Islet precursor cell (in vitro differentiated cells): ENCODE measurements at places on chromosomes 11 and 22.

DNA sequence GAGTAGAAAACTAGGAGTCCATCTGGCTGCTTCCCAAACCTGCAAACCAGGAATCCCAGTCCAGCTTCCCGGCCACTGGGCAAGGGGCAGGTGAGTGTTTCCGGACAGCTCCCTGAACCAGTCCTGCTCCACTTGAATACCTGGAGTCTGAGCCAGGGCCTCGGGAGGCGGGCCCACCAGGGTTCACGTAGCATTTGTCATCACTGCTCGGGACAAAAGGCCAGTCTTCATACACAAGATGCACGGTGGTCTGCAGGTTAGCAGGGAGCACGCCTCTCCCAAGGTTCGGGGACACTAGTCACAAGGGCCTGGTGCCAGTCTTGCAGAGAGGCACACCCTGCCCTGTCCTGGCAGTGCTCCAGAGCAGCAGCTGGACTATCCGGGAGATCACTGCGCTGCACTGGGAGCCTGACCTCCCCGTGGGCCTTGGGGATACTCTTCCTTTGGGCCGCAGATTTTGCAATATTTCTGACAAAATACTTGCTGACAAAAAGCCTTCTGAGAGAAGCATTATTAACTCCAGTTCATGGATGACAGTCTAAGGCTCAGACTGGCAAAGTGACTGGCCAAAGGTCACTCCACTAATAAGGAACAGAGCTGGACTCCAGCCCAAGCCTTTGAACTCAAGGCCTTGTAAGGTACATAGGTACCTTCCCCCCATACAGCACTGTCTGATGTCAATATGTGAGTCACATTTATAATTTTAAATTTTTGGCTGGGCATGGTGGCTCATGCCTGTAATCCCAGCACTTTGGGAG, 25.1 kb downstream of the CD6 start:
- DNase-seq = peak; percentile 55

- DNase-seq = no peak
These were observed 32.6 kb downstream of the RTN4R start for GRCh38 chr22:20235389-20235991.

GRCh38 chr22:47437110-47437509, 674.7 kb downstream of the TBC1D22A start:
- DNase-seq = no peak

DNA sequence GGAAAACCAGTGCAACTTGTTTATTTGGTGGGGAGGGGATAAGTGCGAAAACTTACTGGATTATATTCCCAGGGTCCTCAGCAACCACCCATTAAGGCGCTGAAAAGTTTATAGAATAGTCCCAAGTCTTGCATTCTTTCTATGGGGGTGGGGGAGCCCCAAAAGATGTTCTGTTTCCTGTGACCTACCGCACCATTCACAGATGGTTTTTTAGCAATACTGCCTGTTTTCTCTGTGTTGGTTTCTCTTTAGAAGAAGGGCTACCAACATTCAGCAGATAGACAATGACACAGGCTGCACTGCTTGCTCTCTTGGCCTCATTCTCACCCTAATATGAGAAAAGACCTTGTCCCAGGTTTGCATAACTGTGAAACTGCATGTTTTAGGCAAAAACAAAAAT, 86.5 kb downstream of the FAM76B start:
- DNase-seq = no peak

- no peak for DNase-seq
These were observed 87.3 kb downstream of the ARHGAP8 start for GRCh38 chr22:44839721-44840120.

- no peak for DNase-seq
These were observed 45.1 kb downstream of the AHNAK start for GRCh38 chr11:62501432-62501891.

DNA sequence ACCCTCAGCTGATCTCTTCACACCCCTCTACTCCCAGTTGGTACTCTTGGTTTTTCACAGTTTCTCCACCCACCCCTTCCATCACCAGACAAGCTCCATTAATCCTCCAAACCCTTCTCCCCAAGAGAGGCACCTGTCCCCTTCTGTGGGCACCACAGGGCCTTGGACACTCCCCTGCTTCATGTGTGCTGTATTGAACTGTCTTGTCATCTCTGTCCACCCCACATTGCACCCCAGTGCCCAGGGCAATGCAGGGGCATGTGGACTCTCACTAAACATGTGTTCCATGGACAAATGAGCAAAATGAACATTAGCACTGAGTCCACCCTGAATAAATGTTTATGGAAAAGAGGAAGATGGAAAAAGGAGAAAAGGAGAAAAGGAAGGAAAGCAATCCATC, 181.4 kb downstream of the BCR start:
- no peak for DNase-seq

- DNase-seq = peak; percentile 59
These were observed 7.7 kb downstream of the BLID start for GRCh38 chr11:122108192-122108799.

DNA sequence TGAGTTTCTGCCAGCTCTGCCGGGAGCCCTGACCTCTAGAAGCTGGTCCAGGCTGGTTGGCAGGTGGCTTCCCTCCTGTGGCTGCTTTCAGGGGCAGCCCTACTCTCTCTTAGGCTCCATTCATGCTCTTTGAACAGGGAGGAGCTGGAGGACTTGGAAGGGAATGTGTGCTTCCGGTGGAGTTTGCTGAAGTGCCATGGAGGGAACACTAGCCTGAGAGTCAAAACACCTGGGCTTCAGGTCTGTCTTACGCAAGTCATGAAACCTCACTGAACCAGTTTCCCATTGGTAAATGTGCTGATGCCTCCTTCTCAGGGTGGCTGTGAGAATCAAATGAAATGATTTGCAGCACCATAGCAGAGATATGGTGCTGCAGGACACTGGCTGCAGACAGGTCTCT, 224.5 kb downstream of the KIRREL3 start:
- no peak for DNase-seq

- DNase-seq = no peak
These were observed 27.3 kb upstream of the TMEM41B start for GRCh38 chr11:9341638-9342178.

GRCh38 chr11:85787809-85788760, 22.9 kb downstream of the SYTL2 start:
- no peak for DNase-seq

- DNase-seq = no peak
These were observed 24.0 kb upstream of the SC5D start for GRCh38 chr11:121268581-121268980.

DNA sequence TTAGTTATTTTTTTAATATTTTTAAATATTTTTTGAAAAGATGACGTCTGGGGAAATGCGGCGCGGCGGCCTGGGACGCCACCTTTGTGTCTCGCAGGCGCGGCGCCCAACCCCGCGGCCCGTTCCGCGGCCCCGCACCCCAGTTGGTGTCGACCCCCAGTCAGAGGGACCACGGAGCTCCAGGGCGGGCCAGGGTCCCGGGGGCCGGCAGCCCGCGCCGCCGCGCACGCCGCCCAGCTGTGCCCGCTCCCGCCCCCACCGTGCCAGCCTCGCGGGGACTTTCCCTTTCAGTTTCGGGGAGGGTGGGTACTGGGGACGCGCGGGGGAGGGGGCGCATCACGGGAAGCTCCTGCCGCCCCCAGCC, 1.6 kb downstream of the CCND1 start:
- DNase-seq = peak; percentile 54

- DNase-seq = no peak
These were observed 661 bp upstream of the MALAT1 start for GRCh38 chr11:65498042-65498726.

DNA sequence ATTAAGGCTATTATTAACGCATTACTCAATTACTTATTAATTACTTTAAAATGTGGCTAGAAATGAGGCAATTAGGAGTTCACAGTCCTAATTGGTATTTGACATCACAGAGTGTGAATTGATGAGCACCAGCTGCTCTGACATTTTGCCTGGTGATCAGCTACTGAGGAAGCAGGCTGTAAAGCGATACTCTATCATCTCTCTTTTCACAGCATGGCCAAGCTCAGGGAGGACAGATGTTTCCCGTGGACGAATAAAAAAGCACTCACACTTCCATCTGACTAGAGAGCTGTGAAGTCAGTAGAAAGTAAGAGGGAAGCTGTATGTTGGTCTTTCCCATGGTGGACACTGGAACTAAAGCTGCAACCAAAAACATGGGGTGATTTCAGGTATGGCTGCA, 29.1 kb upstream of the SYT9 start:
- no peak for DNase-seq

DNA sequence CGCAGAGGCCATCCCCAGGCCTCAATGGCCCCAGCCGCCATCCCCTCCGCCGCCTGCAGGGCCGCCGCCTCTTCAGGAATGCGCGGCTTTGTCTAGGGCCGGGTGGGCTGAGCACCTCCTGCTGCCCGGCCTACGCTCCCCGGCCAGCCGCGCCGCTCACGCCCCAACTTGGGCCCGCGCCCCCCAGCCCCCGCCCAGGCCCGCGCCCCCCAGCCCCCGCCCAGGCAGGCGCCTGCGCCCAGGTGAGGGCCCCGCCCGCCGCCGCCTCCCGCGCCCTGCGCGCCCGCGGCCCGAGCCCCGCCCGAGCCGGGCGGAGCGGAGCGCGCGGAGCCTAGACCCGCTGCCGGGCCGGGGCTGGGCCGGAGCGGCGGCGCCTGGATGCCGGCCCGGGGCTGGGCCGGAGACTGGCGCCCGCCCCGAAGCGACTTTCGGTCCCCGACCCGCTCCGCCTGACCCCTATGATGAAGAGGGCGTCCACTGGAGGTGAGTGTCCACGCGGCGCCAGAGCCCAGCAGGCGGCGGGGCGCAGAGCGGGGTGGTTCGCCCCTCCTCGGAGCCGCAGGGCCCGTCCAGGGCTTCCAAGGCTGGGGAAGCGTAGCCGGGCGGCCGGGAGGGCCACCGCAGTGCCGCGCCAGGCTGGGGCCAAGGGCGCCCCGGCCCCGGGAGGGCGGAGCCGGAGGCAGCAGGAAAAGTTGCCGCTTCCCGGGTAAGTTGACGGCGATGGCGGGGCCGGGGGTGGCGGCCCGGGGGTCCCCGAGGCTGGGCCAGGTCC, 34.3 kb upstream of the PRODH start:
- DNase-seq = peak; percentile 75

GRCh38 chr11:87352759-87353707, 315.3 kb downstream of the TMEM135 start:
- peak; percentile 89 for DNase-seq

DNA sequence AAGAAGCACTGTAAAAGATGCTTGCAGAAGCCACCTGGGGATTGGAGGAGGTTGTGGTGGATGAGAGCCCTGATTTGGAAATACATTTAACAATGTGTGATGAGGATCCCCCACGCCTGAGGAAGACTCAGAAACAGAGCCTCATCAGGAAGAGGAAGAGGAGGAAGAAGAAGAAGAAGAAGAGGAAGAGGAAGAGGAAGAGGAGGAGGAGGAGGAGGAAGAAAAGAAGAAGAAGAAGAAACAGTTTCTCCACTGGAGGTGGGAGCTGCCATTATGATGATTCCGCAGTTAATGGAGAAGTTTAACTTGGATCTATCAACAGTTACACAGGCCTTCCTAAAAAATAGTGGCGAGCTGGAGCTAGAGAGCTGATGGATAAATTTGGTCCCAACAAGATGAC, 50.1 kb downstream of the CECR2 start:
- DNase-seq = no peak

DNA sequence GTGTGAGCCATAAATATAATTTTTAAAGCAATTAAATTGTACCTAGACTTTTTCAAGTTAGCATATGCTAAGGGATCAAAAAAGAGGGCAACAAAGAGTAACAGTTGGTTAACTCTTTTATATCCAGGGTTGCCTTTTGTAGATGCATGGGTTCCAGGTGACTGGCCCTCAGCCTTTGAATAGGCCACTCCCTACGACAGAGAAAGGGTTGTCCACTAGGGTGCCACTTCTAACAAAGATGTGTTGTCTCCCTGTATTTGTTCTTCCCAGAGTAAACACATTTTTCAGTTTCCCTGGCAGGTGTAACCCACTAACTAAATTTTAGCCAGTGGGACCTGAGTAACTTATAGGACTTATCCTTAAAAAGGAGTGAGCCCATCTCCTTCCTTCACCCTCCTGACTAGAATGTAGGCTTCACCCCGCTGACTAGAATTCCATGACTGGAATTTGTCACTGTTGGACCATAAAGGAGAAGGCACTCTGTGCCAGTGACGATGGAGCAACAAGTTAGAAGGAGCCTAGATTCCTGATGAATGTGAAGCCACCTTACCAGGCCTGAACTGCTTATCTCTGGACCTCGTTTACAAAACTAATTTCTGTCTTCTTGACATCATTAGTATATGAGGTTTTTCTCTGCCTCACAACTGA, 16.6 kb downstream of the TUG1 start:
- DNase-seq = no peak

- DNase-seq = peak; percentile 17
These were observed 26.6 kb upstream of the OSBPL5 start for GRCh38 chr11:3191586-3192324.

DNA sequence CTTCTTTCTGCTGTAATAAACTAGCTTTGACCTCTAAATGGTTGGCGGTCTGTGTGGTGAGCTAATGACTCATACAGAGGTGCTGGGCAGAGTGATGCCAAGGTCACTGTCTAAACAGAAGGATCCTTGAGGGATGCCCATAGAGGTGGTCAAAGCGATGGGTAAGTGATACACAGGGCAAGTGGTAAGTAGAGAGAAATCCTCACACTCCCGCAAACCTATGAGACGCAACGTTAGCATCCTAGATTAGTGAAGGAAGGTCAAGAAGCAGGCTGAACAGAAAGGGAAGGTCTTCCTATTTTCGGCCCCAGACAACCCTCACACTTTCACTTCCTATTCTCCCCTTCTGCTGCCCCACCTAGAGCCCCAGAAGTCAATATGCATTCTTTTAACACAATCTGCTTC, 65.6 kb upstream of the SESN3 start:
- DNase-seq = no peak

GRCh38 chr11:57323167-57323854, 1.4 kb downstream of the TNKS1BP1 start:
- peak; percentile 80 for DNase-seq
